ENCODE measurements at places on chromosomes 16 and 17.
A peak's percentile ranks its signal among the peaks of the same experiment; 100 is the strongest.

DNA sequence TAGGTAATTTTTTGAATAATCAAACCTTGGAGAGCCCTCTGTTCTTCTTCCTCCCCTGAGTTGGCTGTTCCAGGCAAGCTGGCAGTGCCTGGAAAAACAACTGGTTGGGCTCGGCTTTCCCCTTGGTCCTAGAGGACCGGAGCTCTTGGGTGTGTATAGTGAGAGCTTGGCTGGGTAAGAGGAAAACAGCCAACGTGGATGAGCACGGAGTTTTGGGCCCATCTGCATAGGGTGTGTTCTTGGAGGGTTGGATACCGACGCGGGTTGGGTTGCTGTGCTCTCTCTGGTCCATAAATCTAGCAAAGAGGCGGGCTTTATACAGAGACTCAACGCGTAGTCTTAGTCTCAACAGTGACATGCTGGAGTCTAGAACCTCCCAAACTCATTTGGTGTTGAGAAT, 23.2 kb downstream of the ITGB3 start:
- DNase-seq: no peak

- no peak for DNase-seq
Measured at GRCh38 chr16:58440131-58440530, 47.9 kb downstream of the GINS3 start.

GRCh38 chr17:76614912-76615617, 28.5 kb downstream of the ST6GALNAC1 start:
- no peak for DNase-seq

- no peak for DNase-seq
Measured at GRCh38 chr17:33901085-33901484, 354.0 kb upstream of the CCL2 start.

DNA sequence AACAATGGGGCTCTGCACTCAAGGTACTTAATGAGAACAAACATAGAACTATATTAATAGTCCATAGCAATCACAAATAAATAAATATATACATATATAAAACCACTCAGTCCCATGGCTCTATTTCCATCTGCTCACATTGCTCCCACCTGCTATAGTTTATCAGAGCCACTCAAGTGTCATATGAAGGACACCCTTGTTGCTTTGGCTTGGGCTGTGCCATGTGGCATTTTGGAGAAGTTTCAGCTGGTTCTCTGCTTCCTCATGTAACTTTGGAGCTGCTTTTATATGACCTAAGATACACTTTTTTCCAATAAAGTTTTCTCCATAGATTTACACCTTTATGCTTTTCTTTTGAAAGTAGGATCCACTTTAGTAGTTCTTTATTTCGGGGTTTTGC, 126.4 kb downstream of the KCNJ2 start:
- no peak for DNase-seq

DNA sequence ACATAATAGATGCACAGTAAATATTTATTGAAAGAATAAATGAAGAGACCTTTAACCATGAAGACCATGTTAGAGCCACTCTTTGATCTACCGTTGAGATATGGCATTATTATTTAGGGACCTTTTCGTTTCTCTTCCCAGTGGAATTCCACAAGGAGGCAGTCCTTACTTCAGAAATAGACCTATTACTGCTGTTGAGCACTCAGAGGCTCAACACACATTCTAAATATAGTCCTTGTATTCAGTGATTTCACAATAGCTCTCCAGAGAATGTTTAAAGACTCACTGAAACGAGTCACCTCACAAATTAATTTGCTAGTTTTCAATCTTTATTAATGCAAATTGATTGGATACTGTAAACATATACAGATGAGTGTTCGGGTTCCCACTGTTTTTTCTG, 603.8 kb downstream of the CDH8 start:
- no peak for DNase-seq

GRCh38 chr17:42928714-42929496, 28.3 kb downstream of the G6PC1 start:
- peak; percentile 19 for DNase-seq
